ENCODE measurements at places on chromosomes 1 and 21. TPM values are rescaled to one million over a fixed set of nuclear protein-coding genes. Genes with fewer than 3 reads are reported as not detected.
A peak's percentile ranks its signal among the peaks of the same experiment; 100 is the strongest.

DNA sequence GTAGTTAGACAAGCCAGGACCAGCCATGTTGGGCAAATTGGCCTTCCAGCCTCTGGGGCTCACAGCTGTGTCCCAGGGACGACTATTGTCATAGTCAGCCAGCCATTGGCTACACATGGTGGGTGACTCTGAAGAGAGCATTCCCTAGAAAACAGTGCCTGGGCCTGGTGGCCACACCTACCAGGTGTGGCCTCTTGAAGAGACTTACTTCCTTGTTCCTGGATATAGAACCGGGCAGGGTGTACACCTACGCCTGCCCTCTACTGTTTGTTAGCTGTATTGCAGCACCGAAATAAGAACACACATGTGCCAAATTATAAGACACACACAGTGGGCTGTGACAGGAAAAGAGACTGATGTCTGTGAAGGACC, 134.6 kb upstream of the ARHGEF16 start:
- no peak for DNase-seq
- no peak overlapping the region for H3K27ac ChIP-seq
- no peaks in the 10 kb centered on the region for H3K27me3 ChIP-seq
- H3K4me3 ChIP-seq: no peak overlapping the region

DNA sequence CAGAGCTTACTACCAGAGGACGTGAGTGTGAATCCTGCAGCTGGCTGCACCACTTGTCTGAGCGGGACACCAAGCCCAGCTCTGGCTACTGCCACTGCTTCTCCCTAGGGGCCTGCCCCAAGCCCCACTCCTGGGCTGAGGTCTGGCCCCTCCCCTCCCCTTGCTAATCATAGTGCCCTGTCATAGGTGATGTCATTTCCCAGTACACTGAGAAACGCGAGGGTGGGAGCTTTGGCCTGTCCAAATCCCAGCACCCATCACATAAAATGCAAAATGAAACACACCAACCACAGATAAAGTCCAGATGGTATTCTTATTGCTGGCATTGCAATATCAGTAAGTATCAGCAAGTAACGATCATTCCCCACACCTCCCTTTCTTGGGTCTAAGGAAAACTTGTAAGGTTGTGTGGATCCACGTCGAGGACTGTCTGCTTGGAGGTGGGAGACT, 77.7 kb downstream of the TOMM20 start:
- peaks cover 8% of the 10 kb centered on the region for H3K4me1 ChIP-seq
- no peak for DNase-seq
- no peak overlapping the region for H3K4me3 ChIP-seq
- H3K36me3 ChIP-seq: no peaks in the 10 kb centered on the region
- H3K27me3 ChIP-seq: no peaks in the 10 kb centered on the region
- no peak overlapping the region for H3K27ac ChIP-seq

DNA sequence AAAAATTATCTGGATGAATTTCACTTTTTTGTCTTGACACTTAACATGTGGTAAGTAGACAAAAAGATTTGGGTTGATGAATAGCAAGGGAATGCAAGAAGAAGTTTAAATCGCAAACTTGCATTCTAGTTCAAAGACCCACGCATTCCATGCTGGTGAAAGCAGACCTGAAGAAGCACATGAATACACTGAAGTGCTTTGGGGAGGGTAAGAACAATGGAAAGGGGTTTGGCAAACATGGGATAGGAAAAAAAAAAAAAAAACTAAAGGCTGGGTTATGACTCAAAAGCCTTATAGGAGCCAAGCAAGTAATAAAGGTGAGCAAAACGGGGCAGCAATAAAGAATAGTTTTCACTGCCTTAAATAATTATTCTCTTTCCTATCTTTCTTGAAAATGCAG, 450.2 kb downstream of the LMO4 start:
- no peak overlapping the region for H3K4me3 ChIP-seq
- no peak overlapping the region for H3K27ac ChIP-seq
- no peaks in the 10 kb centered on the region for H3K4me1 ChIP-seq
- no peak for DNase-seq
- no peaks in the 10 kb centered on the region for H3K36me3 ChIP-seq

DNA sequence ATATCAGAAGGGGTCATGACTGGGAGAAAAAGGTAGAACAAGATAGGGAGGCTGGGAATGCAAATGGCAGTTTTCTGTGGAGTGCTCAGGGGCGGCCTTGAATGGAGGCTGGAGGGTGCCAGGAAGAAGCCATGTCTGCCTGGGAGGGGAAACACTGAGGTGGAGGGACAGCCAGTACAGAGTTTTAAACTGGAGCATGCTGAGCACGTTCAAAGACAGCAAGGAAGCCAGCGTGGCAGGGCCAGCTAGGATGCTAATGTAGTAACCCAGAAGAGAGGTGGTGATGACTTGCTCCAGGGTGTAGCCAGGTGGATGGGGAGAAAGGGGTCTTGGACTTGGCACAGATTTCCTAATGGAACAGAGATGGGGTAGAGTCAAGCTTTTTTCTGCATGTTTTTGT, 445.8 kb upstream of the VAMP3 start:
- H3K4me3 ChIP-seq: no peak overlapping the region
- no peaks in the 10 kb centered on the region for H3K36me3 ChIP-seq
- no peaks in the 10 kb centered on the region for H3K27me3 ChIP-seq
- no peak overlapping the region for H3K27ac ChIP-seq
- H3K4me1 ChIP-seq: no peaks in the 10 kb centered on the region

DNA sequence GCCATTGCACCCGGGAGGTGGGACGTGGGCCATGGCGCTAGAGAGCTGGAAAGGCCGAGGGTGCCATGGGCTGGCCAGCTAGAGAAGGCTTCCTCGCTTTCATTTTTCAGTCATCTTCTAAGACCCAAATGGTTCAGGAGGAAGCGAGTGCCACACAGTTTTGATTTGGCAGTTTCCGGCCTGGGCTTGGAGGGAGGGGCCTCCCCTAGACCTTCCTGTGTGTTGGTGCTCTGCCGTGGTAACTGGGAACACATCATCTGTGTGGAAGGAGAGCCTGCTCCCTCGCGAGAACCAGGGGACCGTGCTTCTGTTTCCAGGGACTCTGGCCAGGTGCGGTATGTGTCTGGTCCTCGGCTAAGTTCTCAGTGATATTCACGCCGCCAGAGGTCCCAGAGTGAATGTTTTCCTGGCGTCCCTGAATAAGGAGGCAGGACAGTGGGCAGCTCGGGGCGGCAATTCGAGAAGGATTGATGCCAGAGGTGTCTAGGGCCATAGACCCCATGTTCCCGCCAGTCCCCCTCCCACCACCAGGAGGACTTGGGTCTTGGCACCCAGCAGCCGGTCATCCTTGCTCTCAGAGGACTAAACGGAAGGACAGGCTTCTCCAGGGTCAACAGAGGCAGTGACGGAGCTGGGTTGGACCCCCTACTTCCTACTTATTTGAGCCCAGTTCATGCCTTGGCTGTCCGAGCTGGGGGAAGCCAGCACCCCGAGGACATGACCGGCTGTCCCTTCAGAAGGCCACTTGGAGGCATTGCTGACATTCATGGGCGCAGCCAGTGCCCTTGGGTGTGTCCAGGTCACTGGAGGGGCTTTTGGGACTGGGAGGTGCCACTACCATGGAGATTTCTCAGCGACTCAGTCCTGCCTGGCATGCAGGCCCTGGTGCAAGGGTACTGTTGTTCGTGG, 2.7 kb upstream of the NPHP4 start:
- H3K4me3 ChIP-seq: peak overlapping the region; percentile 2
- peak overlapping the region; percentile 57 for H3K27ac ChIP-seq
- peaks cover 5% of the 10 kb centered on the region for H3K36me3 ChIP-seq

DNA sequence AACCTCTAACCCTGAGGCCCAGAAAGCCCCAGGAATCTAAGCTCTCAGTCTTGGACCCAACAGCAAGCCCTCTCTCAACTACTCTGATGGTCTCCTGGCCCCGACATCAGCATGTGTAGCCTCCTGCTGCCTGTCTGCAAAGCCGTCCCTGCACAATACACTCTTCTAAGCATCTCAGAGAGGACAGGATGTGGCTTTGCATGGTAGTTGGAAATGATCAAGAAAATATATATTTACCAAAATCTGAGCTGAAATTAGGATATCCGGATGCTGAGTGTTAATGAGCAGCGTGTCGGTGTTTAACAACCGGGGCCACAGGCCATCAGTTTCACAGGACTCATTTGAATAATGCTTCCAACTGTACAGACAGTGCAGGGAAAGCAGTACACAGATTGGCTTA, 59.1 kb upstream of the SIM2 start:
- no peak overlapping the region for H3K27ac ChIP-seq
- no peak overlapping the region for H3K4me3 ChIP-seq
- no peaks in the 10 kb centered on the region for H3K36me3 ChIP-seq

GRCh38 chr1:50450861-50451653, 27.8 kb upstream of the DMRTA2 start:
- peaks cover 2% of the 10 kb centered on the region for H3K4me1 ChIP-seq
- DNase-seq: peak; percentile 9
- H3K4me3 ChIP-seq: no peak overlapping the region

DNA sequence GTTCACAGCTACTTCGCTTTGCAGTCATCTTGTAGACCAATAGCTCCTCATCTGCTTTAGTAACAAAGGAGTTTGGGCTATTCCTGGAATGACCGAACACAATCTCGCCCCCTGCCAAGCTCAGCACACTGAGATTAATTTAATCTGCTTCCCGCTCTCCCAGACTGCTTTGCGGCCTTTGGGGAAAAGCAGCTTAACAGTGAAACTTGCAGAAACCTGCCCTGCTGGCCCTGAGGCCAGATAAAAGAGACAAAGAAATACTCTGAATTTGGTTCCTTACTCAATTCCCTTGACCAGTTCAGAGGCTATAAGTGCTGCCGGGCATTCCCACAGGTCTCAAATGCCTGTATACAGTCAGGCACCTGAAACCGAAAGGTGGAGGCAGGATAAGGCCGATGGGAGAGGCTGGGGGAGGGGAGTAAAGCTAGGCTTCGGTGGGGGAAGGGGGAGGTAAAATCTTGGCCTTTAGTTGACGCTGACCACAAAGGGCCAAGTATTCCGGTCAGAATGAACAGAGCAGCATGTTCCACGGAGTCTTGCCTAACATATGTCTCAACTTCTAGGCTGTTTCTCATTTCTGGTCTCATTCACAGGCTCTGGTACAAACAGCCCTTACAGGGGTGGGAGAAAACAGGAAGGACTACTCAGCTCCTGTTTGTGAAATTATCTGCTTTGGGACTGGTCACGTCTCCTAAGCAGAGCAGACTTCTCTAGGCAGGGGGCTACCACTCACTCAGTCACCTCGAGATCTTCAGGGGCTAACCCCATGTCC, 17.7 kb upstream of the A3GALT2 start:
- no peaks in the 10 kb centered on the region for H3K27me3 ChIP-seq
- no peak for DNase-seq
- H3K36me3 ChIP-seq: peaks cover 3% of the 10 kb centered on the region
- no peak overlapping the region for H3K4me3 ChIP-seq
- peaks cover 3% of the 10 kb centered on the region for H3K4me1 ChIP-seq
- no peak overlapping the region for H3K27ac ChIP-seq

DNA sequence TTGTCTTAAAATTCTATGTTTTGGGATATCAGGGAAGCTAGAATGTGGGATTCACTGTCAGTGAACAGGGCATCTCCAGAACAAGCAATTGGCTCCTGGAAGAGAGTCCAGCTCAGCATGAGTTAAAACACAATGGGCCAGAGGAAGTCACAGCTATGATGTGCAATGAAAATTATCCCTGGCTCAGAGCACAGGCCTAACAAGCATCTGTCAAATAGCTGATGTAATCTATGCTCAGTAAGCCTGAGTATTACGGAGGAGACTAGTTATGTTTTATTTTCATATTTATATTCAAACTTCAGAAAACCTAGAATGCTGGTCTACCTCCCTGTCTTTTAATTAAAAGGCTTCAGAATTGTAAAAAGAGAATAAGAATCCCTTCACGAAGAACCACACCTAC, 41.6 kb downstream of the PARP1 start:
- H3K4me3 ChIP-seq: no peak overlapping the region
- no peaks in the 10 kb centered on the region for H3K27me3 ChIP-seq
- H3K27ac ChIP-seq: no peak overlapping the region
- no peak for DNase-seq

- no peaks in the 10 kb centered on the region for H3K36me3 ChIP-seq
- no peak overlapping the region for H3K4me3 ChIP-seq
- H3K4me1 ChIP-seq: no peaks in the 10 kb centered on the region
- H3K27ac ChIP-seq: no peak overlapping the region
Observed at GRCh38 chr1:221363039-221363438, 378.9 kb downstream of the DUSP10 start.

GRCh38 chr1:95766036-95766435, 532.0 kb downstream of the RWDD3 start:
- no peak for DNase-seq
- H3K4me3 ChIP-seq: no peak overlapping the region
- H3K4me1 ChIP-seq: no peaks in the 10 kb centered on the region
- H3K27me3 ChIP-seq: no peaks in the 10 kb centered on the region

DNA sequence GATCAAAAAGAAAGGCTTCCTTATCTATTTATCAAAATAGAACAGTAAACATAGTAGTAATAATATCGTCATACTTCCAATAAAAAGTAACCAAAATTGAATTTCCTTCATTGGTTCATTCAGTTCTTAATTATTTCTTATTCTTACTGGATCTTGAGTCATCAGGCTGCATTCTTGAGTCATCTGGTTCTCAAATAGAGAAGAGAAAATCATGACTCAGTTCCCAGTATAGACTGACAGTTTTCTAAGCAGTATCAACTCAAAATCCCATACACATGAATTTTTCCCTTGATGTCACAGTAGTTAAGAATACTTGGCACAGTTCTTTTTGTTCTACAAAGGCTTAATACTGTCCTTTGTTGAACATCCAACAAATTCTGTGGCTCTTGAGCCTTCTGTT, 626.9 kb upstream of the ADGRL4 start:
- no peak overlapping the region for H3K27ac ChIP-seq
- no peaks in the 10 kb centered on the region for H3K36me3 ChIP-seq
- H3K4me1 ChIP-seq: no peaks in the 10 kb centered on the region

DNA sequence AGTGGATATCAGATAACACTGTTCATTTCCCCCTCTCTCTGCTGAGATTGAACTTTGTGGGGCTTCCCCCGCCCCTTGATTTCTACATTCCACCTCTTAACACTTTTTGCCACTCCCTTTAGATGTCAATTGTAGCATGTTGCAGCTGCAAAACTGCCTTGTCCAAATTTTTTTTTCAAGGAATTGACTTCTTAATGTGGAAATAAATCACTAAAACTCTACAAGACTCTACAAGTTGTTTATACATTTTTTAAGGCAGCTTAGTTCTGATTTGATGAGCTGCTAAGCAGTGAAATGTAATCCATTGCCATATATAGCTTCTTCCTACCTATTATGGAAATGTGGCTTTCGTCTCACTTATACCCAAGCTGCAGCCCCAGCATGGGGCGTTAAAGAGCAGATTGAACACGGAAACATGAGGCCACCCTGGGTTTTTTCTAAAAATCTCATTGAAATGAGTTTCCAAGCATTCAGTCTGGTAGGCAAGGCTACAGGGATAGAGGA, 132.2 kb downstream of the SYT2 start:
- no peaks in the 10 kb centered on the region for H3K27me3 ChIP-seq
- H3K4me3 ChIP-seq: no peak overlapping the region
- DNase-seq: no peak
- H3K36me3 ChIP-seq: peaks cover 4% of the 10 kb centered on the region
- no peak overlapping the region for H3K27ac ChIP-seq

Gene KIF14
- 0.12 TPM for total RNA-seq

Gene LRRC53
- total RNA-seq: not detected

Gene OPRD1
- not detected for total RNA-seq

Gene SPRR2B
- total RNA-seq: not detected

Gene PIAS3
- total RNA-seq: 28.3 TPM

Gene FAAH
- 8.9 TPM for total RNA-seq

Gene PCSK9
- 0.30 TPM for total RNA-seq

Gene SLC30A10
- total RNA-seq: 0.09 TPM

Gene OR10J1
- not detected for total RNA-seq
